ENCODE measurements at places on chromosomes 7 and 10.

- peak; percentile 74 for ATAC-seq
These were observed 77.5 kb upstream of the CACUL1 start for GRCh38 chr10:118832241-118832651.

GRCh38 chr10:102411341-102412255, 7.0 kb downstream of the PSD start:
- no peak for ATAC-seq

DNA sequence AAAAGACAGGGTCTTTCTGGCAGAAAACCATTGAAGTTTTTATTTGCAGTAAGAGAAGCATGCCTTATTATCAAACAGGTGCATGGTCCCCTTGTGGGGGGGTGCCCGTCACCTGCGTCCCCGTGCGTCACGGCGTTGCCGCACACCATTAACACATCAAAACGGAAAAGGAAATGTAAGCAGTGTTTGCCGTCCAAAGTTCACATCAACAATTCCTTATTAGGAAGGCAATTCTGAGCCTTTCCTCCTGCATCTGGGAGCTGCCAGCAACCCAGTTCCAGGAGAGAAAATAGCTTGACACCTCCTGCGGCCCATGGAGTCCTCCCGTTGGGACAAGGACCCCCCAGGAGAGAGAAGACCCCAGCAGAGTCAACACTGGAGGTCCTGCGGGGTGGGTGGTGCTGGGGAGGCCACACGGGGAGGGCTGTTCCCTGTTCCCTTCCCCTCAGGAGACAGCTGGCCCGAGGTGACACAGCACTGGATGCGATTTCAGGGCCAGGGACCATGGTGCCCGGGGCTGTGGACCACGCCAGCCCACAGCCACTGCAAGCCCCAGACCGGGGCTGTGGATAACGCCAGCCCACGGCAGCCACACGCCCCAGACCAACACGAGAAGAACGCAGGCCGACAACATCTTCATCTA, 39.5 kb downstream of the DIP2C start:
- ATAC-seq = no peak

GRCh38 chr10:104351919-104352318, 1.7 kb upstream of the CFAP58 start:
- ATAC-seq = no peak

GRCh38 chr10:126597211-126597610, 73.3 kb downstream of the C10orf90 start:
- no peak for ATAC-seq

DNA sequence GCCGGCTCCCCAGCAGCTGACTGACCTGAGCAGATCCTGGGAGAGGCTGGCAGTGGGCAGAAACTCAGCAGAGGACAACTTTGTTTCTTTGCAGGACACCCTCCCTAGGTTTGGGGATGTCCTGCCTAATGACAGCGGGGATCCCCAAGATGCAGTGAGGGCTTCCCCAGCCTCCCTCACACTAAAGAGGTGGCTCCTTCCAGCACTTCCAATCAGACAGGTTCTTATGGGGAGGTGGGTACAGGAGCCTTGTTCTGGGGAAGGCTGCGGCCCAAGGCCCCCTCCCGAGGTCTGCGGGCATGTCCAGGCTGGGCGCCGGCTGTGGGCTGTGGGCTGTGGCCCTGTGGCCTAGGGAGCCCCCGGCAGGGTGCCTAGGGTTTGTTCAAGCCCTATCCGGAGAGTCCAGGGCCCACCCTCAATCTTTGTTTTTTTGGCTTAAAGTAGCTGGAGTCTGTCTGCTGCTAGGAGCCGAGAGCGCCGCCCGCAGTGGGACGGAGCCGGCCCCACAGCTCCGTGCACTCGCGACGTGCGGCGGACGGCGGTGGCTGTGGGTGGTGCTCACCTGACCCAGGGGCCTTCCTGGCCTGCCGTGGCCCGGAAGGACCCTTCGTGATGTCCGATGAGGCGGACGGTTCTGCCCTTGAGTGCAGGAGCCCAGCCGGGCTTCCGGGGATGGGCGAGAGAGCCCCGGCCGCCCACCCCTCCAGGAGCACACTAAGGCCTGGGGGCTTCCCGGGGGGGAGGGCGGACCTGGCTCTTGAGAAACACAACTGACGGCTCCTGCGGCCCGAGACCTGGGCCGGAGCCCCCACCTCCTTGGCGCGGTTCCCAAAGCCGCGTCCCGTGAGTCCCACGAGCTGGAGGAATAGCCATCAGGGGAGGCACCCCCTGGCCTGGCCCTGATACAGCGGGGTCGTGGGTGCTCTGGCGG, 57.2 kb downstream of the PDGFA start:
- no peak for ATAC-seq

DNA sequence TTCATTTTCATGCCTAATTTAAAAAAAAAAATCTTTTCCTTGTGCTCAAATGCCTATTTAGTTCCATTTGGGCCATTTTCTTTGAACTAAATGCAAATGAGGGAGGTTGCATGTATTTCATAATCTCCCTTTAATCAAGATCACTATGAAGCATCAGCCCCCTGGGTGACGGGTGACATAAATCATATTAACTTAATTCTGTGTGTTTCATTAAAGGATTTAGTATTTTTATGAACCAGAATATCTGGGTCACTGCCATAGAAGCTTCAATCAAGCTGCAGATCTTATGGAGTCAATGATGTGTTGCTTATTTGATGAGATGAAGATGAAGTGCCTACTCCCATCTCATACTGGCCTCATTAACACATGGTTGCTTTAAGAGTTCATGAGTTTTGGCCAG, 301.9 kb upstream of the PRKCQ start:
- no peak for ATAC-seq

DNA sequence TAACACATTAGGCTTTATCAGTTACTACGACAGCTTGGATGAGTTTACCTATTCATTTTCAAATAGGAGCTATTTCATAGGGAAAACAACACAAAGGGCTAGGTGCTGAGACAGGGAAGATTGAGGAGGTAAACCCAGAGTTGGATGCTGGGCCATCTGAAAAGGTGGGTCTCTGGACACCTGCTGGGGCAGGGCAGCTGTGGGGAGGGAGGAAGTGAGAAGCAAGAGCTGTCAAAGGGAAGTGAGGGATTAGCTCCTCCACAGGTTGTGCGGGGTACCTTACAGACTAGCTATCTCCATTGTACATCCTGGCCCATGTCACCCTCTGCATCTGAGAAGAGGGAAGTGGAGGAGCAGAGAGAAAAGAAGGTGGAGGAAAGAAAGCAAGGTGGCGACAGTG, 48.9 kb downstream of the BLNK start:
- ATAC-seq = no peak

GRCh38 chr7:129853661-129854268, 99.0 kb downstream of the UBE2H start:
- peak; percentile 19 for ATAC-seq

GRCh38 chr10:122689146-122689820, 10.4 kb downstream of the C10orf120 start:
- no peak for ATAC-seq

- ATAC-seq = peak; percentile 1
These were observed 569 bp downstream of the CAV1 start for GRCh38 chr7:116525298-116525912.

- no peak for ATAC-seq
These were observed 6.5 kb upstream of the OIT3 start for GRCh38 chr10:72887043-72887442.

GRCh38 chr10:21732067-21732772, 198.2 kb downstream of the MLLT10 start:
- peak; percentile 96 for ATAC-seq

DNA sequence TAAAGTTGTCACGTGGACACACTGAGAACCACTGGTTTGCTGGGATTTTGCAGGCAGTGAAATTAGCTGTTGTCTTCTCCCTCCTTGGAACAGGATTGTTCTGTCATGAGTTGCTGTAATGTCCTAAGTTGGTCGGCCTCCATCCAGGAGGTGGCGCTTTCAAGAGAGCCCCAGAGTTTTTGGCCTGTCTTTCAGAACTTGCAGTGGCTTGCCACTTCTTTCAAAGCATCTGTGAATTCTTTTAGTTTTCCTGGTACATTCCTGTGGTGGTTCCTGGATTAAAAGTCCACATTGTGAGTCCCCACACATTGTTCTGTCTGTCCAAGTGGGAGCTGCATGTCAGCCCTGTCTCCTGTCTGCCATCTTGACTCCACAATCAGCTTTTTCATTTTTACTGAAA, 133.8 kb downstream of the PON1 start:
- peak; percentile 49 for ATAC-seq

DNA sequence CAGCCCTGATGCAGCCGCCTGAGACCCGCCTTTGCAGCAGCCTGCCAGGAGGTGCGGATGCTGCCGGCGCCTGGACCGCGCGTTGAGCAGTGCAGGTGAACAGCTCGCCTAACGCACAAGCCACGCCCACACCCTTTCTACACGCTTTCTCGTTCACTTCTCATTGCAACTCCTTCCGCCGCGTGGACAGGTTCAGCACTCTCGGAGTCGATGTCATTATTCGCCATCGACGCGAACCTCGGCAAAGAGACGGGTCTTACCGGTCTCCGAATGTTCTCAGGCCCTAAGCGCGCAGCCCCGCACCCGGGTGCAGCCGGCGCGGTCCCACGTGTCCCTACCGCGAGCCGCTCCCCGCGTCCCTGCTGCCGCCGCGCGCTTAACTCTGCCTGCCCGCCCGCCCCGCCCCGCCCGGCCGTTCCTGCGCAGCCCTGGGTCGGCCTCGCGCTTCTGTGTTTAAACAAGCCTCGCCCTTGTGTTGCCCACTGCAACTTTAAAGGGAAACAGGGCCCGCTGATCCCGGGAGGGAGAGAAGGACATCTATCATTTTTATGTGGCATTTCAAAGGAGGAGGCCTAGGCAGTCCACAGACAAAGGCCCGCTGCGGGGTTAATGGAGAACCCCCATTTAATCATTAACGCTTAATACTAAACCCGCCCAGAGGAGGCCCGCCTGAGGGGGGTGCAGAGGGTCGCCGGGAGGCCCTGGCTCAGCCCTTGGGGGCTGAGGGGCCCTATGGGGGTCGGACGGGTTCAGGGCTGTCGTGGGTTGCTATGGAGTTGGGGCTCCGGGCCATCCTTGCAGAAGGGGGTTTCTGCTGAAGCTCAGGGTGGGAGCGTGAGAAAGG, 128.5 kb downstream of the WDR11 start:
- ATAC-seq = no peak

DNA sequence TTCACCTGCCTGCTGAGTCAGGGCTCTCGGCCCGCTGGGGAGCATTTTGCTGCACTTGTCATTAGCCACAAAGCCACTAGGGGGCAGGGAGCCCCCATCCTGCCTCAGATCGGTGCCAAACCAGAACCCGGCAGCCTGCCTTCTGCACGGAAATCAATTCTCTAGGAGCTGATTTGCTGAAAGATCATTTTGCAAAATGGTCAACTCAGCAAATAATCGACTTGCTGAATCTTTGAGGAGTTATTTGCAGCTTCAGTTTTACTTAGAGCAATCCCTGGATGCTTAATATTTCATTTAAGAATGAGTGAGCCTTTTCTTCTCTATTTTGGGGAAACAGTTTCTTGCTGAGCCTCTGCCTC, 1.7 kb upstream of the GIMAP8 start:
- ATAC-seq = peak; percentile 95

DNA sequence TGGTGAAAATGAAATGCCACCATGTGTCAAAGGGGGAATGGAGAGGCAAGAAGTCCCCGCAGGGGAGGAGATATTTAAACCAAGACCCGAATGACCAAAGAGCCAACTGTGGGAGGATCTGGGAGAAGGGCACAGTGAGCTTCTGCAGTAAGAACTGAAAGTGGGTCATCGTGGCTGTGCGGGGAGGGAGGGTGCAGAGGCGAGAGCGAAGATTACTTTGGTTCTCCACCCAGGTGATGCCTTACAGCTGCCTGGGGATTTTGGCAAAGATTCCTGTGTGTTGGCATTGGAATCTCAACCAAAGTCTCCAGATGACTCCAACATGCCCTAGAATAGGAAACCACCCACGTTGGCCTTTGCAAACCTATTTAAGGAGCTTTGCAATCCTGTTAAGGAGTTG, 44.2 kb upstream of the ADAM12 start:
- ATAC-seq = no peak

GRCh38 chr10:70893227-70894006, 5.1 kb upstream of the PCBD1 start:
- no peak for ATAC-seq

GRCh38 chr7:85781606-85782005, 594.8 kb upstream of the SEMA3D start:
- ATAC-seq = no peak

DNA sequence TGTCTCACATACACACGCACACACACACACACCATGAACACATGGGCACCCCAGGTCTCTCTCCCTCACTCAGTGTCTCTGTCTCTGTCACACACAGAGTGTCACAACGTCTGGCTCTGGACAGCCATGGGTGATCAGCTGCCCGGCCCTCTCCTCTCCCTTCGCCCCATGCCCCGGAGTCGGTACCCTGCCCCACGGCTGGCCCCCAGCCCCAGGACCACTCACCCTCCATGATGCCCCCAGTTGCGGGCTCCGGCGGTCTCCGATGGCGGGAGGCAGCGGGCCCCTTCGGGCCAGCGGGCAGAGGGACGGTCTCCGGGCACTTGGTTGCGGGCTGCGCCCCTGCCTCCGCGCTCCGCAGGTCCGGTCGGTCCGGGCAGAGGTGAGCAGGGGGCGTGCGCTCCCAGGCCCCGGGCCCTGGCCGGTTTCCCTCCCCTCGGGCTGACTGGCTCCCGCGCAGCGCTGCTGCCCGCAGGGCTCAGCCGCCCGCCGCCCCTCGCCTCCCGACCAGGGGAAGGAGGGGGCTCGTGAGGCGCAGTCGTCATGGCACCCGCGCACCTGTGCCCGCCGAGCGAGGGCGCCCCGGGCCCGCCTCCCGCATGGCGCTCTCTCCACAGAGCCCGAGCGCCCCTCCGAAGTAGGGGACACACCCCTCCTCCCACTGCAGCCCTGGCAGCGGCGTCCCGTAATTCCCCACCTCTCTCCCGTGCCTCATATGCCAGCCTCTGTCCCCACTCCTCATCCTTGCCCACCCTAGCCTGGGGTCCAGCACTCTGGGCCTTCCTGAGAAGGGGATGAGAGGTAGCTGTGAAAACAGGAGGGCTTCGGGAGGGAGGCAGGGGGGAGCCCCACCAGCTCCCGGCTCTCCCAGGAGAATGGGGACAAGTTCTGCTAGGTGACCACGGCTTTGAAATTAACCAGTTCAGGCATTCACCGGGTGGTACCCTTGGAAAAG, at the start of gene NPFFR1:
NPFFR1 (minus strand) TSS at position 560 of the 955 bp plus-strand sequence; CDS start at position 232, 328 bp downstream.
- ATAC-seq = peak; percentile 61

- ATAC-seq = no peak
These were observed 27.2 kb downstream of the MCM10 start for GRCh38 chr10:13188593-13188992.

GRCh38 chr10:13437026-13437555, 89.0 kb upstream of the SEPHS1 start:
- no peak for ATAC-seq

GRCh38 chr7:128912281-128912680, 1.8 kb upstream of the KCP start:
- no peak for ATAC-seq

DNA sequence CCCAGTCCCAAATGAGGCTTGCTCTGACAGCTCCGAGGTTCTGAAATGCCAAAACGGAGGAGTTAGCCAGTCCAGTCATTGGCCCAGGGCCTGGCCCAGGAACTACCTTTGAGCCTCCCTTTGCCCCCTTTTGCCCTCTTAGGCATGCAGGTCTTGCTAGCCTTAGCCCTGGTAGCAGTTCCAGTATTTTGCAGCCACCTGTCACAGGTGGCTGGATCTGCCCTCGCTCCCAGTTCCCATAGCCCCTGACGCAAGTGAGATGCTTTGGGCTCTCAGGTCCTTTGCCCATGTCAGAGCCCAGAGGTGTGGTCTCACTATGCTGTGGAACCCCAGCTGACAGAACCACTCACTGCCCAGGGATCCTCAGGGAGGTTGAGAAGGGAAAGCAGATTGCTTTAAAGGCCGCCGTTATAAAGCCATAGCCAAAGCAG, 42.0 kb downstream of the GPRIN2 start:
- no peak for ATAC-seq
